ENCODE measurements at places on chromosomes 7 and 10. TPM values are rescaled to one million over a fixed set of nuclear protein-coding genes. Genes with fewer than 3 reads are reported as not detected.

The SPDYE11 gene
- not detected for total RNA-seq

The NACAD gene
- total RNA-seq: 3.6 TPM

The VWDE gene
- total RNA-seq: 0.17 TPM

The TACC2 gene
- total RNA-seq: 10.8 TPM

The MYOZ1 gene
- 0.15 TPM for total RNA-seq

The PAX4 gene
- total RNA-seq: not detected

The ANKRD61 gene
- total RNA-seq: not detected

The GPRIN2 gene
- not detected for total RNA-seq

The AZGP1 gene
- under 0.01 TPM for total RNA-seq

The LIPN gene
- not detected for total RNA-seq

The MSANTD7 gene
- 11.3 TPM for total RNA-seq

The SFXN2 gene
- total RNA-seq: 2.5 TPM

The MEOX2 gene
- total RNA-seq: 1.5 TPM

The OPALIN gene
- not detected for total RNA-seq

The EIF5AL1 gene
- total RNA-seq: 0.50 TPM

The ZC3HAV1 gene
- total RNA-seq: 22.0 TPM

The DOCK1 gene
- 21.0 TPM for total RNA-seq

Data from bronchus fibroblast of lung (primary cell).